ENCODE measurements at places on chromosomes 3 and 15.

- DNase-seq, result no peak
Observed at GRCh38 chr15:59405079-59405478, 32.4 kb upstream of the MYO1E start.

DNA sequence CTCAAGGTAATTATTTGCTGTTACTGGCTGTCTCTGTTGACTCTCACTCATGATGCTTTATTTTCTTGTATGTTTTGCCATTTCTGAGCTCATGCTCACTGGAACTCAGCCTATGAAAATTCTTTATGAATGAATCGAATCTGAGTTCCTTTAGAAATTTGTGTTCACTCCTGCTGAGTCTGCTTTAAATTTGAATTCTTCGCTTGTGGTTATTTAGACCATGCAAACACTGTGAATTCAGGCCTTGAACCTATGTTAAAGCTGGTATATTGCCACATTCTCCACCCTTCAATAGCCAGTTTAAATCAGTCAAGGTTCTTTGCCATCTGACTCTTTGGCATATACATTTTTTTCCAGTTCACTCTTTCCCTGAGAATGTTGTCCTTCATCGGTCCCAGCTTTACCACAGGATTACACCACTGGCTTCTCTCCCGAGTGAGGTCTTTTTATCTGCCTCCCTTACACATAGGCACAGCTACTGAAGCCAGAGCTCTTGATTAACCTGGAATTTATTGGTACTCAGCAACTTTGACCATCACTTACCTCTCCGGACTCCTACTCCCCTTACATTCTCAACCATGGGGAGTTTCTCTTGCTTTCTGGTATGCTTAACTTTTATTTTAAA, 400.6 kb downstream of the VPS13C start:
- DNase-seq, result peak; percentile 29

- no peak for DNase-seq
Observed at GRCh38 chr3:42657675-42658074, 4.2 kb downstream of the ZBTB47 start.

GRCh38 chr15:48798319-48798718, 12.6 kb downstream of the CEP152 start:
- DNase-seq, result no peak

GRCh38 chr3:101512396-101512645, 691 bp downstream of the SENP7 start:
- DNase-seq, result no peak

- no peak for DNase-seq
Observed at GRCh38 chr3:168197162-168197561, 101.4 kb upstream of the GOLIM4 start.

DNA sequence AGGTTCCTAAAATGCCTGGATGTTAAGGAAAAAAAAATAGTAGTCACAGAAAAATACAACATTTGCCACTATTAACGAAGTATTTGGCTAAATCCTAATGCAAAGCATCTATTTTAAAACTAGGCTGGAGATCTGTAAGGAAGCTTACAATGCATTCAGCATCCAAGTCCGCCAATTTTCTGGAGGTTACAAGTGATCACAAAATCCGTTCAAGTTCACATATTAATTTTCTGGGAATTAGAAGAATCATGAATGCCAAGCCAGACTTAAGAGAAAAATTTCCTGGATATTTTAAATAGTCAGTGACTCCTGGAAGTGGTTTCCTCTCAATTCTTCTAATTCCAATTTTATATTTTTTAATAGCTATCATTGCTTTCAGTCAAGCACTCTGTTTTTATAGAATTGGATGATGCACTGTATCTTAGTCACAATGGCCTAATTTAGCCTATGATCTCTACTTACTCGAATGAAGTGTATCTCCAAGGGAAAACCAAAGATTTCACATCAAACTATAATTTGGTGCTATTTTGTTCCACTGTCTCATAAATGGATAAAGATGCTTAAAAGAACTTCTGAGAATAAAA, 60.4 kb downstream of the P3H2 start:
- DNase-seq, result no peak

DNA sequence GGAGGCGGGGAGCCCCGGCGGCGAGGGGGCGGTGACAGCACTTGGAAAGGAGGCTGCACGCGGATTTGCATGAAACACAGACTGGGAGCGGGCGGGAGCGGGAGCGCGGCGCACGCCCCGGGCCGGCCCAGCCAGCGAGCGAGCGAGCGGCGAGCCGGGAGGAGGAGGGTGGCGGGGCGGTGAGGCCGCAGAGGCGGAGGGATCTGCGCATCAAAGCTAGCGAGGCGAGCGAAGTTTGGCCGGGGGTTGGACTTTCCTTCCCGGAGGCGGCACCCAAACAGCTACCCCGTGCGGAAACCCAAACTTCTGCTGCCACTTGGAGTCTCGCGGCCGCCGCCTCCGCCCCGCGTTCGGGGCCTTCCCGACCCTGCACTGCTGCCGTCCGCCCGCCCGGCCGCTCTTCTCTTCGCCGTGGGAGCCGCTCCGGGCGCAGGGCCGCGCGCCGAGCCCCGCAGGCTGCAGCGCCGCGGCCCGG, at the start of gene SMAD3:
SMAD3 (plus strand) TSS at position 72 of the 475 bp plus-strand sequence. CDS start 553 bp downstream, outside the sequence.
- DNase-seq, result peak; percentile 90

DNA sequence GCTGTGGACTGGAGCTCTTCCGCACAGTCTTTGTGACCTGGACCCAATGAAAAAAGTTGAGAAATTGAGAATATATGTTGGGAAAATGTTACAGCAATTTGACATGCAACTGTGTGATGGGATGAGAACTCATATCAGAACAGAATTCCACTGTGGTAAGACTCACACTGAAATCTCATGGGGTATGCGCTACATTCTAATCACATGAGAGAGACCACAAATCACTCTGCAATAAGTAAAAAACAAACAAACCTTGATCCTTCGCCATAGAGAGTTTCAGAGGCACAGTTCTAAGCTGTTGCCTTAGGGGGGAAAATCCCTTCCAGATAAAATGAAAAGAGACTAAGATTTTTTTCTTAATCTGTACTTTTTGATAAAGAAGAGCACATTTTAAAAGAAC, 37.3 kb downstream of the LMCD1 start:
- DNase-seq, result peak; percentile 43

DNA sequence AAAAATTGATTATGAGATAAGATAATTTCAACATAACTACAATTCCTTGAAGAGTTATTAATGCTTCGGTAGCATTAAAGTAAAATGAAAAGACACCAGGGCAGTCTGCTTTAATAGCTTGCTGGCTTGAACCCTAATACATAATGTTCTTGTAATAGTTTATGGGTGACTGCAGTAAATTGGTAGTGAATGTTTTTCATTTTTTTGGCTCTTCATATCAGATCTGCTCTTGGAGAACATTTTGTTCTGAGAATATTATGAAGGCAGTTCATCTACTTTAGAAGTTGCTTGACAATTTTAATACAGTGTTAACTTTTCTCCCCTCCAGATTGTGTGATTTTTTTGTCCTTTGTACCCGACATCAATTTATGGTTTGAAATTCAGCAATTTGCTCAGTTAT, 128.4 kb downstream of the ZBTB20 start:
- no peak for DNase-seq

DNA sequence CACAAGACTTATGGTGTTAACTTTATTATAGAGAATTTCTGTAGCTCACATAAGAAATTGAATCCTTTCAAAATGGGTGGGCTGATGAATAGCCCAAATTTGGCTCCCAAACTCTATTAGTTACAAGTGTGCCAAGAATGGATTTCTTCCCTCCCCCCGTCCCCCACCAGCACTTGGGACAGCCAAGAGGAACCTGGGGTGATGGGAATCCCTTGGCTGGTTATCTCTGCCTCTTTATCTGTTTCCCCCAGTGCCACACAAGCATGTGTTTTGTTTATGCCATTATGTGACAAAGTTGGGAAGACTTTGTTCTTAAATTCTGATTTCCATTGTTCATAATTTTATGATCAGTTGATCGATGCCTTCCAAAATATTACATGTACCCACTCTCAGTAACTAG, 28.3 kb downstream of the CMSS1 start:
- DNase-seq, result no peak

GRCh38 chr15:78210349-78210717, 24.0 kb downstream of the ACSBG1 start:
- DNase-seq, result no peak

- no peak for DNase-seq
Observed at GRCh38 chr3:13148126-13148525, 74.9 kb upstream of the IQSEC1 start.

DNA sequence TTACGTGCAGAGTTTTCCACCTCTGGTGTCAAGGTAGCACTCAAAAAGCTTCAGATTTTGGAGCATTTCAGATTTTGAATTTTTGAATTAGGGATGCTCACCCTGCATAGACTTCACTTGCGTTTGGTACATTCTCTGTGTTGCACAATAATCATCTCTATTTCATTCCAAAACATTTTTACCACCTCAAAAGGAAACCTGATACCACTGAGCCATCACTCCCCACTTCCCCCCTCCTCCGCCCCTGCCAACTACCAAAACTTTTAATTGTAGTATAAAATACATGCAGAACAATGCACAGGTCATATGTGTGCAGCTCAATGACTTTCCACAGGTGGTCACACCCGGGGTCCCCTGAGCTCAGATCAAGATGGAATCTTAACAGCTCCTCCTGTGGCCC, 208.8 kb downstream of the SV2B start:
- no peak for DNase-seq

GRCh38 chr3:71035314-71035713, 548.2 kb downstream of the FOXP1 start:
- no peak for DNase-seq

DNA sequence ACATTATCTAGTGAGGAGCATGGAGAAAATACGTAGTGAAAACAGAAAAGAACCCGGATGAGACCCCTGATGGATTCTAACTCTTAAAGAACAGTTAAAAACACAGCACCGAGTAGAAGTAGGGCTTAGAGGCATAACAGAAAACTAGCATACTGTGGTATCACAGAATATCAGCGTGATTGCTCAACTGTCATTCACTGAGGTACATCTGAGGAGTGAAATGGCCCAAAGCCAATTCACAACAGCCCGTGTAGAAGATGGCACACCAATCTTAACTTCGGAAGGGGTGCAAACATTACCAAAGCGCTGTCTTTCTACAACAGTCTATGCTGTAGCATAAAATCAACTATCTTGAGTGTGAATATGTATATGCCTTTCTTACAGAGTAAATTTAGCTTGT, 1.8 kb downstream of the CLASP2 start:
- no peak for DNase-seq

DNA sequence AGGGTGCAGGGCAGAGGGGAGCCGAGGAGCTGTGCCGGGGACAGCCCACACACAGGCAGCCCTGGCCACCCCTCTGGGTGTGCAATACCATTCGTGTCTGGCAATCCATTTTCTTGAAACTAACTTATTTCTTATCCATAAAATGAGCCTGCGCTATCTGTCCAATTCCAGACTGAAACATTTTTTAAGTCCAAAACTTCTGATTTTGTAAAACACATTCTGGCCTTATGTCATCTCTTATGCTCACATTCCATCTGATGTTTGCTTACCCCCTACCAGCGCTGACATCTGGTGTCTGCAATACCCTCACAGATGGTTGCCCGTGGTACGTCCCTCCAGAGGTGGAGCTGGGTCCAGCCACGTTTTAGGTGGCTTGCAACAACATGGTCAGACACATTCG, 31.8 kb downstream of the PCSK6 start:
- no peak for DNase-seq

GRCh38 chr3:102536456-102536855, 101.6 kb downstream of the ZPLD1 start:
- DNase-seq, result peak; percentile 12

- DNase-seq, result no peak
Observed at GRCh38 chr3:143884861-143885260, 36.6 kb upstream of the SLC9A9 start.
